ENCODE measurements at places on chromosomes 4 and X. TPM values are rescaled to one million over a fixed set of nuclear protein-coding genes. Genes with fewer than 3 reads are reported as not detected.

SCML1 gene
- total RNA-seq = 6.8 TPM

- no peak for DNase-seq
Observed at GRCh38 chr4:146098397-146098796, 77.1 kb upstream of the LSM6 start.

GRCh38 chr4:42133006-42133405, 19.4 kb downstream of the BEND4 start:
- no peak for DNase-seq

- no peak for DNase-seq
Observed at GRCh38 chrX:25079020-25079419, 63.3 kb upstream of the ARX start.

GRCh38 chrX:49792376-49792775, 36.7 kb upstream of the PAGE4 start:
- DNase-seq = no peak

- no peak for DNase-seq
Observed at GRCh38 chr4:113958766-113959538, 20.5 kb downstream of the ARSJ start.

- DNase-seq = no peak
Observed at GRCh38 chrX:81377329-81377728, 175.4 kb downstream of the SH3BGRL start.

GRCh38 chr4:79255793-79256192, 70.1 kb downstream of the NAA11 start:
- no peak for DNase-seq

GRCh38 chr4:1265351-1265750, 16.4 kb upstream of the CTBP1 start:
- DNase-seq = no peak

GAGE12H gene
- total RNA-seq = not detected

GRCh38 chr4:123480706-123481418, 84.3 kb downstream of the SPRY1 start:
- no peak for DNase-seq

- no peak for DNase-seq
Observed at GRCh38 chr4:113311047-113311446, 261.6 kb downstream of the ANK2 start.

SERTM2 gene
- not detected for total RNA-seq

GRCh38 chr4:119861731-119862130, 204.9 kb downstream of the MAD2L1 start:
- DNase-seq = no peak

- DNase-seq = no peak
Observed at GRCh38 chr4:22695917-22696316, 3.2 kb downstream of the GBA3 start.

ANXA3 gene
- 42.4 TPM for total RNA-seq

GRCh38 chr4:126812076-126812475, 820.7 kb upstream of the INTU start:
- DNase-seq = no peak

DNA sequence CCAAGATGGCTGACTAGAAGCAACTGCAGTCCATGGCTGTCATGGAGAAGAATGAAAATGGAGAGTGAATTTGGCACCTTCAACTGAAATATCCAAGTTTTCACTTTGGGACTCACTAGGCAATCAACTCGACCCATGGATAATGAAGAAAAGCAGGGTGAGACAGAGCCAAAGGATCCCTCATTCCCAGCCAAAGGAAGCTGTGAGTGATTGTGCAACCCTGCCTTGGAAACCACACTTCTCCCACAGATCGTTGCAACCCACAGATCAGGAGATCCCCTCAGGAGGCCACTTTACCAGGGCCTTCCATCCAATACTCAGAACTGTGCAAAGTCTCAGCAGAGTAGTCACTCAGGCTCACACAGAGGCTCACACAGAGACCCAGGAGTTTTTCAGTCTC, 4.5 kb downstream of the CFAP299 start:
- DNase-seq = no peak

WDR17 gene
- total RNA-seq = 0.28 TPM

DNA sequence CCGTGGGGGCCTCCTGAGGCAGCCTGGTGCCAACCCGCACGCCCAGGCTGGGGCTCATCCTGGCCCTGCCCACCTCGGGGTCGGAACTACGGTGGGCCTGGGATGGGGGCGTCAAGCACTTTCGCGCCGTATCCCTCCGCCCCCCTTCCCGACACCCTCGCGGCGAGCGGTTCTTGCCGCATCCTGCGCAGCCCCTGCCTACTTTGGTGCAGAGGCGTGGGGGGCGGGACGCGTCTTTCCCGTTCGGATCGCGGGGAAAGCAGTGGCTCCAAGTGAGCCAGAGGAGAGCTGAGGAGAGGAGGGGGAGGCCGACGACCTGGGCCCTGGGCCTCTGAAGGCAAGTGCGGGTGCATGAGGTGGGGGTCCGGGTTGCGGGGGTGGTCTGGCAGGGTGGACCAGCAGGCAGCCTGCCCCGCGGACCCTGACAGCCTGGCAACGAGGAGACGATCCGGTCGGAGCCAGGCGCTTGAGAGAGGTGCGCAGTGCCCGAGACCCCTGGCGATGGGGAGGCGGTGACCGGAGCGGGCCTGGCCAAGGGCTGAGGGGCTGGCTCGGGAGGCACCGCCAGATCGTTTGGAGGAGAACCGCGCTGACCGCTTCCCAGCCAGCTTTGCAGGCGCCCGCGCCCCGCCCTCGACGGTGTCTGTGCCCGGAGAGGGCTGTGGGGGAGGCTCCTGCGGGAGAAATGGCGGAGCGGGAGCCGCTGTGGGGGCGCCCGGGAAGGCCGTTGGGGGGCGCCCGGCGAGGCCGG, at the start of gene GPRASP2:
TSS of gene GPRASP2 (plus strand) at position 233 of the 751 bp plus-strand sequence. CDS start 2,422 bp downstream, outside the sequence.
- DNase-seq = peak; percentile 77

DNA sequence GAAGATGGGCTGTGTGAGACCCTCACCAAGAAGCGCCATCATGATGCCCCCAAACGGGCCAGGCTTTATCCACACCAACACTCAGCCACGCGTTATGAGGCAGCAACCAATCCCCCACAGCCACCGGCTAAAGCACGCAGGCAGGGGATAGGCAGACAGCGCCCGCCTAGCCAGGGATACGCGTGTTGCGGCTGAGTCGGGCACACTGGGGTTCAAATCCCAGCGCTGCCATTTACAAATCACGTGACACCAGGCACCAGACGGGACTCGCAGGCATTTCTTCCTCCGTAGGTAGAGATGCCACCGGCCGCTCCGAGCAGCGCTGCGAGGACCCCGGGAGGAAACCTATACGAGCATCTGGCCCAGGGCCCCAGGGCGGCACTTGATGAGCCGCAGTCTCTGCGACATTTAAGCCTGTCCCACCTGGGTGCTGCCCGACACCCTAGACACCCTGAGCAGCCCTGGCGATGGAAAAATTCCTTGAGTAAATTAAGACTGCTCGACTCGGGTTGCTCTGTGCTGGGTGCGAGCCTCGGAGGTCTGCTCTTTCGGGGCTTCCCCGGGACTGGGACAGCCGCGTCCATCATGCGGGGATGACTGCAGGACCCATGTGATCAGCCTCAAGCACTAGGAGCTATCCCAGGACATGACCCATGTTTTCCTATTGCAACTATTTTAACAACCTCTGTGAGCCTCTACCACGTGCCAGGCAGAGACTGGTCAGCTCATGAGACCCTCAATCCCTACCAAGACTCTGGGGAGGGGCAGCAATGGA, 6.3 kb downstream of the ABLIM2 start:
- DNase-seq = peak; percentile 54

FGF5 gene
- 0.63 TPM for total RNA-seq

- DNase-seq = no peak
Observed at GRCh38 chr4:110084154-110084553, 114.3 kb downstream of the ELOVL6 start.

CCDC160 gene
- not detected for total RNA-seq

GRCh38 chrX:20060961-20061748, 55.6 kb downstream of the MAP7D2 start:
- DNase-seq = no peak

- DNase-seq = no peak
Observed at GRCh38 chrX:10726647-10727046, 106.3 kb upstream of the MID1 start.

GRCh38 chrX:117092641-117093040, 629.9 kb upstream of the CT83 start:
- no peak for DNase-seq

DNA sequence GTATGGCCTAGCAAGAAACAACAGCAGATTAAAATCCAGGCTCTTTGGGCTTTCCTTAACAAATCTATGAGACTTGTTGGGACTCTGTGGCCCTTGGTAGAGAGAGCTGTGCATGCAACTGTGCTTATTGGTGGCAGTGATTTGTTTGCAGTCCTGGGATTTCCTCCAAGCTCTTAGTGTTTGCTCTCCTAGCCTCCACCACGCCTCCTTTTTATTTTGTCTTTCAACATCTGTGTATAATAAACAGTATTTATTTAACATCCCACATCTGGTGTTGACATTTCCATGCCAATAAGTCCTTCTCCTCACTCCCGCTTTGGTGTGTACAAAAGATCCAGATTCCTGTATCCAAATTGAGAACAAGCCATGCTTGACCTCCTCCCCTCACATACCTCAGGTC, 3.1 kb downstream of the TNMD start:
- DNase-seq = no peak

DNA sequence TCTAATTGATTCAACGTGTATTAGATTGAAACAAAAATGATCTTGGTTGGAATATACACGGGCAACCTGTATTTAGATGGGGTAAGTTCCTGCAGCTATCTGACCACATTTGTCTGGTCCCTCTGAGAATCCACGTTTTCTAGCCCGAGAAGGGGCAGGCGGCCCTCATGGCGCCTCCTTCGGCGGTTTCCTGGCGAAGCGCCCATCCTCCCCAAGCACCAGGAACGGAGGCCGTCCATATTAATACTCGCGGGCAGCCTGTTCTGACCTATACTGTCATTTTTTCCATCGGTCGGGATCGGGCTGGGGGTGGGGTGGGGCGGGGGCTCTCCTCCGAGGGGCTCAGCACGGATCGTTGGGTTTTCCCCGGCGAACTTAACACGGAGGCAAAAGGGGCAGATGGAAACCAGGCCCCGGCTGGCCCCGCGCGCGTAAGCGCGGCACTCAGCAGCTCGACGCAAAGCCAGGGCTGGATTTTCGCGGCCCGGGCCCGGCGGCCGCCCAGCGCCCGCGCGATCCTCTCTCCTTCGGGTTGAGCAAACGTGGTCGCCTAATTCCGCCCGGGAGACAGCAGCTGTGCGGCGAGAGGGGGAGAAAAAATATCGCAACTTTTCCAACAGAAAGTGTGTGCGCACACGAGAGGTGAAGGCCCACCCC, 77.2 kb upstream of the BCOR start:
- peak; percentile 54 for DNase-seq

DNA sequence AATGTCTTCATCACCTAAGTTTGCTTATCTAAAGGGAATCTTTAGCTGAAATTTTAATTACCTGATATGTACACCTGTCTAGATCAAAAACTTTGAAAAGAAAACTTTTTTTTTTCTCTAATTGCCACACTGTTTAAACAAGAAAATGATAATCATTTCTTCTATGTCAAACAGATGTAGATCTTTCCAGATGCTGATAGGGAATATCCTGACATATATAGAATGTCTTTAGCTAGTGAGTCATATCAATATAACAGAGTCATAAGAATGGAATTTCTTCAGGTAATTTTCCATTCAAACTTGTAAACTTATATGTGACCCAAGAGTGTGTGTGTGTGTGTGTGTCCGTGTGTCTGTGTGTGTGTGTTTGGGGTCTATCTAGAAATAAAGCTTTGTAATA, 271.9 kb downstream of the GPM6A start:
- no peak for DNase-seq

DNA sequence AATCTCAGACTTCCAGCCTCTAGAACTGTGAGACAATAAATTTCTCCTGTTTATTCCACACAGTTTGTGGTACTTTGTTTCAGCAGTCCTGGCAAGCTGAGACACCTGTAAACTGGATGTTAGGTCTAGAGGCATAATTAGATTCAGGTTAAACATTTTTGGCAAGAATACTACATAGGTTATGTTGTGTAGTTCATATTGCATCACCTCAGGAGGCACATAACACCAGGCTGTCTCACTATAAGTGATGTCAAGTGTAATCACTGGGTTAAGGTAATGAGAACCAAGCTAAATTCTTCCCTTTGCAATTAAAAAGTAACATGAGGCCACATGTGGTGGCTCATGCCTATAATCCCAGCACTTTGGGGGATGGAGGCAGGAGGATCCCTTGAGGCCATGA, 214.2 kb downstream of the ZNF674 start:
- no peak for DNase-seq

PIR gene
- 12.1 TPM for total RNA-seq

DNA sequence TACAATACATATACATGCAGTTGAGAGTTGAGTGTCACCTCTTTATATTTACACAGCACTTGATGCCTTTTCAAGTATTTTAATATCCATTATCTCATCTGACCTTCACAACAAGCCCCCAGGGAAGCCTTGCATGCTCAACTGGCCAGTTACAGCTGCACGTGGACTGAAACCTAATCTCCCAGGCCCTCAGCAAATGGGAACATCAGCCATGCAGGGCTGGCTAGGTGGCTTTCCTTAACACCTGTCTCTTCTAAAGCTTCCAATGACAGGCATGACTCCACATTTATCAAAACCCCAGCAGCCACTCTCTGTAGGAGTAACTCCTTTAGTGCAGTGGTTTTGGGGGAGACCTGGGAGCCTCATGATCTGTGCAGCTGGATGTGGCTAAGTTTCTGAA, 56.4 kb downstream of the PHKA2 start:
- no peak for DNase-seq

Measured in heart left ventricle (tissue), 16 donors.